ENCODE measurements at places on chromosomes 7 and 10.

DNA sequence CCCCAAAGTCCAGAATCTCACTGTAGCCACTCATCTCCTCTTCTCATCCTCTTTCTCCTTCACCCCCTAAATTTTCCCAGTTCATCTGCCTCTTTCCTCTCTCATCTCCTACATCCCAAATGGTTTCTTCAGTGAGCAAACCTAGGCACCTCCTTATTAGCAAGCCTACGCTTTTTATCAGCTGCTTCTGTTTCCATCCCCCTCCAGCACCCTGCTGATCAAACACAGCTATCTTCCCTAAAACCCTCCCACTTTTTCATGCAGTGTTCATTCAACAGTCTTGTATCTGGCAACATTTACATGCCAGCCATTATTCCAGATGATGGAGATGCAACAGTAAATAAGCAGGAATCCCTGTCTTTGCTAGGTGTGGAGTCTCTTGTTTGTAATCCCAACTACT lies 3.3 kb upstream of the ABRAXAS2 start:
- no peak for DNase-seq

DNA sequence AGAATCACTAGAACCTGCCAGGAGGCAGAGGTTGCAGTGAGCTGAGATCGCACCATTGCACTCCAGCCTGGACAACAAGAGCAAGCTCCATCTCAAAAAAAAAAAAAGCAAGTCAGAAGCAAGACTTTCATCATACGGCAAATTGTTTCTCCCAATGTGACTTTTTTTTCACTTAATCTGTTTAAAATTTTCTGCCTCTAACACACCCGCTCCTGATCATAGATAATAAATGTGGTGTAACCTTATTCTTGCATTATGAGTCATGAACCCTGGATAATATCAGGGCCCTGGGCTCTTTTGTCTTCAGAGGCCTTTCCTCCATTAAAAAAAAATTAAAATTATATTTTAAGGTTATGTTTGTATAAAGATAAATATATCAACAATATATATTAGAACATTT lies 111.4 kb upstream of the JCAD start:
- no peak for DNase-seq

- no peak for DNase-seq
Observed at GRCh38 chr10:82692458-82692857, 817.5 kb downstream of the NRG3 start.

GRCh38 chr10:98138031-98138430 lies 3.6 kb downstream of the R3HCC1L start:
- DNase-seq, result no peak

DNA sequence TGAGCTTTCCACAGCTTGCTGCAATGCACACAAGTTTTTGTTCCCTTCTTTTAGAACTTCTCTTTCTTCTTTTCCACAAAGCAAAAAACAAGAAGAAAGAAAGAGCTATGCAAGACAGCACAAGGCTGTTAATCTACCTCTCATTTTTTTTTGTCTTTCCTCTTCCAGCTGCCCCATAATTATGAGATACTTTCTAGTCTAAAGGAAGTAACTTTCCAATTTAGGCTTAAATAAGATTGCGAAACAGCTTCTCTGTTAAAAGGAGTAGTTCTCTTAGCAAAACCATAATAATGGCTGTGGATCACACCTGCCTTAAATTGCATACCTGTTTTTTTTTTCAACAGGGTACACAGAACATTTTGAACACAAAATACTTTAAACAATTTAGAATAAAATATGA lies 56.0 kb downstream of the NDUFB2 start:
- DNase-seq, result no peak

DNA sequence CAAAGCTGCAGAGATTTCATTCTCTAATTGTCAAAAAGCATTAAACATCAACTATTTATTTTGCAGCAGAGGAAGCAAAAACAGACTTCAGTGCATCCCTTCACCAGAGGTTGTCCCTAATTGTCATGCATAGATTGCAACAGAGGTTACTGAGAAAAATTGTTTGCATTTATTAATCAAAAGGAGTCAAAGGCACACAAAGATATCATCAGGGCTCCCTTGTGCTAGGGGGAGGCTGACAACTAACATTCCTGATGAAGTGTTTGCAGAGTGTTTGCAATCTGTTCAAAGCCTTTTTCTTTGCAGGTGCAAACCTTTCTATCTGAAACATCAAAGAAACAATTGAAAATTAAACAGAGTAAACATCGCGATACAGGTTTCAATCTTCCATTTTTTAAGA lies 227.5 kb downstream of the TEX36 start:
- no peak for DNase-seq

DNA sequence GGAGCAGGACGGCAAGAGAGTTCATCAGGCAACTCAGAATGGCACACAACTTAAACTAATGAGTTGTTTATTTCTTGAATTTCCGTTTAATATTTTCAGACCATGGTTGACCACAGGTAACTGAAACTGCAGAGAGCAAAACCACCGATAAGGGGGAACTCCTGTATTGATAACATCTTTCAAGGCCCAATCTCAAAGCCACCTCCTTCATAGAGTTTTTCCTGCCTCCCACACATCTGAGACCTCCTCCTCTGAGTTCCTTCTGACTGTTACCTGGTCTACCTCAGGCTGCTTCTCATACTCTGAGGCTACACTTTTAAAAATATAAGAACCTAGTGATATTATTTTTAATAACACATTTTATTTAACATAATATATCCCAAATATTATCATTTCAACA lies 341.5 kb upstream of the NPVF start:
- DNase-seq, result no peak

DNA sequence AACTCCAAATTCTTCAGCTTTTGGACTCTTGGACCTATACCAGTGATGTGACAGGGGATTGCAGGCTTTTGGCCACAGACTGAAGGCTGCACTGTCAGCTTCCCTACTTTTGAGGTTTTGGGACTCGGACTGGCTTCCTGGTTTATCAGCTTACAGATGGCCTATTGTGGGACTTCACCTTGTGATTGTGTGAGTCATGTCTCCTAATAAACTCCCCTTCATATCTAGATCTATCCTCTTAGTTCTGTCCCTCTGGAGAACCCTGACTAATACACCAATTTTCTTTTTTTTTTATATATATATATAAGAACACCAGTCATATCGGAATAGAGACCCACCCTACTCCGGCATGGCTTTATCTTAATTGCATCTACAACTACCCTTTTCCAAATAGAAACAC lies 166.8 kb downstream of the ETV1 start:
- DNase-seq, result no peak

GRCh38 chr7:97018791-97019531 lies 5.7 kb downstream of the DLX5 start:
- no peak for DNase-seq

DNA sequence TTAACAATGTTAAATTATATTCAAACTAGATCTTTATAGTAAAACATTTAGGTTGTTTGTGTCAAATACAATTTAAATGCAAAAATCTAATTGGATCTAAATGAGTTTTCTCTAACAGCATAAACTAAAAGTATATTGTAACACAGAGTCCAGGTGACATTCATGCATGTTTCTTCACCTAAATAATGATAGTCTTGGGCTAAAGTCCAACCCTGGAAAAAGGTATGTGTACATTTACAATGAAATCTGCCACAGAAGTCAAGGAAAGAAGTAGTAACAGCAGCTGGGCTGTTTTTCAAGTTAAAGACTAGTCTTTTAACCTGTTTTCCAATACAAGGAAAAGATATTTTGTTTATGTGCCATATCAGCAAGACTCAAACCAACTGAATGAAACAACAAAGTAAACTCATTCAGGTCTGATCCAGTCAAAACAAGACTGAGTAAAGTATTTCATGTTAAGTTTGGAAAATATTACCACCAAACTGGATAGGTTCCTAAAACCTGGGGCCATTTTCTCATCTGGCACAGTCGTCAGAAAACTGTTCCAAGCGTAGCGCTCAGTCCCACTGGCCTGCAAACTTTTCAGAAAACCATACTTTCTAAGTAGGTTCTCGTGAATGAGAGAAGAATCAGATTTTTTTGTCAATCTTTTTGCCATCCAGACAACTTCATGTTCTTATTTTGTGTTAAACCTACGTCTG lies 349.2 kb downstream of the HGF start:
- no peak for DNase-seq

- no peak for DNase-seq
Observed at GRCh38 chr10:98418665-98419468, 3.9 kb upstream of the PYROXD2 start.
